Spleen (tissue), 13 donors: ENCODE measurements at places on chromosomes 11 and 22. TPM values are rescaled to one million over a fixed set of nuclear protein-coding genes. Genes with fewer than 3 reads are reported as not detected.

GRCh38 chr11:113681711-113682413 lies 24.2 kb downstream of the TMPRSS5 start:
- H3K36me3 ChIP-seq, result no peaks in the 10 kb centered on the region
- no peaks in the 10 kb centered on the region for H3K4me1 ChIP-seq
- no peak overlapping the region for H3K27ac ChIP-seq
- peak; percentile 41 for DNase-seq
- H3K27me3 ChIP-seq, result no peaks in the 10 kb centered on the region
- no peak overlapping the region for H3K4me3 ChIP-seq

DNA sequence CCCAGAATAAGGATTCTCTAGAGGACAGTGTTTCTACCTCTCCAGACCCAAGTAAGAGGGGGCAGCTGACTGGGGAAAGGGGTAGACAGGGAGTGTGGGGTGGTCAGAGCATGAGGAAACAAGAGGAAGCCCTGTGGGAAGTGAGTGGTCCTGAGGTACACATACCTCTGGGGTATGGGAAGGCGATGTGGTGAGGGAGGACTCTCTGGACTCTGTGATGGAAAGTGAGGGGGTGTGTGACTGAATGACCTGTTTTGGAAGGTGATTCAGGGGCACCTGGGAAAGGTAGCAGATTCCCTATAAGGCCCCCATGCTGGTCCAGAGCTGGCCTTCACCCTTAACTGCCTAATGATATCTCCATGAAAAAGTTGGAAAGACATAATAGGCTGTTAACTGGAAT lies 80.1 kb downstream of the DEPDC5 start:
- H3K4me1 ChIP-seq, result no peaks in the 10 kb centered on the region
- no peak overlapping the region for H3K4me3 ChIP-seq
- no peak overlapping the region for H3K27ac ChIP-seq
- no peaks in the 10 kb centered on the region for H3K27me3 ChIP-seq

DNA sequence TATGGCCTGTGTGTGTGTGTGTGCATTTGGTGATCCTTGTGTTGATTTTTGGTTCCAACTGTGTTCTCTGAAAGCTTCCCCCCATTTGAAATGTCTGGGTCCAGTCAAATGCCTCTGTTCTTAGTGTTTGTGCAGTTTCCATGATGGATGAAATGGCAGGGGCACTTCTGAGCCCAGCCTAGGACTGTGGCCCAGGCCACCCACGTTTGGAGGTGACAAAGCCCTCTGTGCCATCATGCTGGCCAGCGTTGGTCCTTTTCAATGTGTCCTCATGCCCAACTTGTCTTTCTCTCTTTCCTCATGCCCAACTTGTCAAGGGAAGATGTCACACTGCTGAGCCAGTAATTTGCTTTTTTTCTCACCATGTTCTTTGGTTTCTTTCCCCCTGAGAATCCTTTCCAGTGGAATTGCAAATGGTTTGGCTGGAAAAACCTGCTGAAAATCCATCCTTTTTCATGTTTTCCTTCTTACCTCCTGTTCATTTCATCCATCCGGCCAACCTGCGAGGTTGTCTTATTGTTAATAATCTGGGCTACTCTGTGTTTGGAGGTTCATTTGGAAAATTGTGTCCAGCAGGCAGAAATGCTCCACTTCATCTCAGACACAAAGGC lies 113.7 kb upstream of the NAV2 start:
- no peaks in the 10 kb centered on the region for H3K4me1 ChIP-seq
- H3K36me3 ChIP-seq, result no peaks in the 10 kb centered on the region
- H3K27me3 ChIP-seq, result no peaks in the 10 kb centered on the region

DNA sequence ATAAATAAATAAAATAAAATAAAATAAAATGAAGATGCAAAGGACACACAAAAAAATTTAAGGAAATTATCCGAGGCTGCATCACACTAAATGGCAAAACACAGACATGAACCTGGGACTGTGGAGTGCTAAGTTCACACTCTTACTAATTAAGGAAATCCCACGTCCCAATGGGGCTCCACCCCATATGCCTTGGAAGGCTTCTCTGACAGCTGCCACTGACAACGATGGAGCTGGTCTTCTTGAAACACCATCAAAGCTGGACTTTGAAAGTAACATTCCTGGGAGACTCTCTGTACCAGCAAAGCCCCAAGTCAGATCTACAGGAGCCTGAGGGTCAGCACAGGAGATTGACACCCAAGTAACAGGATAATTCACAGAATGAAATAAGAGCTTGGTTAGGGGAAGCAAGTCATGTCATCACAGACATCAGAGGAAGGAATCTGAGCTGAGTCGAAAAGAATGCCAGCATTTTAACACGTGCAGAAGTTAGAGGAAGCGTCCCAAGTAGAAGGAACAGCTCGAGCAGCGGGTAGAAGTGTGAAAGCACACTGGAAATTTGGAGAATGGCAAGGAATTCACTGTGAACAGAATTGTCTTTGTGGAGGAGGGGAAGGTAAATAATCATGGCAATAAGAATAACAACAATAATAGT lies 13.8 kb downstream of the TPST2 start:
- H3K27me3 ChIP-seq, result no peaks in the 10 kb centered on the region
- no peak overlapping the region for H3K4me3 ChIP-seq
- peak; percentile 15 for DNase-seq

- H3K4me3 ChIP-seq, result no peak overlapping the region
- no peaks in the 10 kb centered on the region for H3K36me3 ChIP-seq
- DNase-seq, result no peak
Observed at GRCh38 chr11:134571301-134571700, 159.3 kb upstream of the B3GAT1 start.

DNA sequence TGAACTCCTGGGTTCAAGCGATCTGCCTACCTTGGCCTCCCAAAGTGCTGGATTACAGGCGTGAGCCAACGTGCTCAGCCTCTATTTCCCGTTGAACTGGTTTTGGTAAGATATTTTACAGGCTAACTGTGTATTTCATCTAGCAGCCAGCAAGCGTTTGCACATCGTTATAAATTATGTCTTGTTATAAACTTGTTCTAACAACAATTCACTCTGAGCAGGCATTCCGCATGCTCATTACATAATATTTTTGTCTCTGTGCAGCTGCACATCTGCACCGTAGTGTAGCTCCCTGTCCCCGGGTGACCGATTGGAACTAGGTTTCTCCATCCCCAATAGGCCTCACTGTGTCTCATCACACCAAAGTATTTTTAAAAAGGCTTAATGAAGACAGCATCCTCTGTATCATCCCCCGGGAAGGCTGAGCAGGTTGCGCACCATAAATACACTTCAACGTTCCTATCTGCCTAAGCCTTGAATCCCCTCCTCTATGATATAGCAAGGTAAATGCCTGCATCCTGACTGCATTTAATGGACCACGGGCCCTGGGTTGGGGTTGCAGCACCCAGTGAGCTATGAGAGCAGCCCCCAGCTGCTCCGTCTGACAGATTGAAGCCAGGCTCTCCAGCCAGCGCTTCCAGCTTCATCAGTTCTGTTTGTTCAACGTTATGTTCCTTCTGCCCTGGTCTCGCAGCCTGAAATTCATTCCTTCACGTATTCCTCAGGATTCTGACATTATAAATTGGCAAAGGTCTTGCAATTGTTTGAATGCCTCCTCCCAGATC lies 47.7 kb downstream of the TST start:
- H3K27me3 ChIP-seq, result no peaks in the 10 kb centered on the region
- H3K4me3 ChIP-seq, result no peak overlapping the region
- DNase-seq, result no peak
- no peaks in the 10 kb centered on the region for H3K36me3 ChIP-seq
- H3K4me1 ChIP-seq, result no peaks in the 10 kb centered on the region

GRCh38 chr11:36392196-36392595 lies 96.1 kb downstream of the PRR5L start:
- no peak overlapping the region for H3K27ac ChIP-seq
- H3K36me3 ChIP-seq, result peaks cover 36% of the 10 kb centered on the region
- DNase-seq, result no peak
- H3K4me3 ChIP-seq, result no peak overlapping the region
- H3K4me1 ChIP-seq, result peaks cover 38% of the 10 kb centered on the region

- no peak for DNase-seq
- peaks cover 11% of the 10 kb centered on the region for H3K27me3 ChIP-seq
- H3K36me3 ChIP-seq, result no peaks in the 10 kb centered on the region
- H3K4me1 ChIP-seq, result no peaks in the 10 kb centered on the region
Observed at GRCh38 chr11:134466156-134466555, 54.1 kb upstream of the B3GAT1 start.

DNA sequence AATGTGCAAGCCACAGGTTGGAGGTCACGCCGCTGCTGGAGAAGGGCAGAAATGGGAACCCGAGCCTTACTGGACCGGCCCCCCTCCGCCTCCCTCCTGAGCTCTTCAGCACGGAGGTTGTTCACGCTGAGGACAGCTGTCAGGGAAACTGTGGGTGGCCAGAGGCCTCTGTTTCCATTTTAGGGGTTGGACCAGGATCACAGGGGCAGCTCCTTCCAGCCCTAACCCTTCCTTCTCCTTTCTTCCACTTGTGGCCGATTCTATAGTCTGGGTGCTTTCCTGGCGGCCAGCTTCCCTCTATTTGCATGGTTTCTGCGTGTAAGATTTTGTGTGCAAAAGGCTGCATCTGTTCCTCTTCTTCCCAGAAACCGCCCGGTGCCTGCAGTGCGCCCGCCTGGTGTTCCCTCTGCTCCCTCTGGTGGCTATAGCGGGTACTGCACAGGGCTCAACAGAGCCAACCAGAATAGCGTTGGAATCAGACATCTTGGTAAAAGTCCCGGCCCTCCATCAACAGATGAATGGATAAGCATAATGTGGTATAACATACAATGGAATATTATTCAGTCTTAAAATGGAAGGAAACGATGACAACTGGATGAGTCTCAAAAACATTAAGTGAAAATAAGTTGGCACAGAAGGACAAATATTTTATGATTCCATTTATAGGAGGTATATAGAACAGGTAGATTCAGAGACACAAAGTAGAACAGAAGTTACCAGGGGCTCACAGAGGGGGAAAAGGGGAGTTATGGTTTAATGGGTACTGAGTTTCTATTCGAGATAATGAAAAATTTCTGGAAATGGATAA lies 8.4 kb upstream of the SLC22A8 start:
- H3K27ac ChIP-seq, result no peak overlapping the region
- no peak overlapping the region for H3K4me3 ChIP-seq
- no peaks in the 10 kb centered on the region for H3K36me3 ChIP-seq
- H3K4me1 ChIP-seq, result peaks cover 9% of the 10 kb centered on the region
- DNase-seq, result peak; percentile 93

DNA sequence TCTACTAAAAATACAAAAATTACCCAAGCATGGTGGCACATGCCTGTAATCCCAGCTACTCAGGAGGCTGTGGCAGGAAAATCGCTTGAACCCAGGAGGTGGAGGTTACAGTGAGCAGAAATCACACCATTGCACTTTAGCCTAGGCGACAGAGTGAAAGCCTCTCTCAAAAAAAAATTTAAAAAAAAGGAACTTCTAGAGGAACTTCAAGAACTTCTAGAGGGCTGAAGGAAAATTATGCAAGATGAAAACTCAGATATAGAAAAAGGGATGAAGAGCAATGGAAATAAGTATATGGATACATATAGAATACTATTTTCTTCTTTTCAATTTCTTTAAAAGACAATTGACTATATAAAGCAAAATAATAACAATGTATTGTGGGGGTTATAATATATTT lies 51.2 kb upstream of the PRR5 start:
- no peak overlapping the region for H3K4me3 ChIP-seq
- peak; percentile 32 for DNase-seq
- no peaks in the 10 kb centered on the region for H3K36me3 ChIP-seq
- H3K27ac ChIP-seq, result no peak overlapping the region

DNA sequence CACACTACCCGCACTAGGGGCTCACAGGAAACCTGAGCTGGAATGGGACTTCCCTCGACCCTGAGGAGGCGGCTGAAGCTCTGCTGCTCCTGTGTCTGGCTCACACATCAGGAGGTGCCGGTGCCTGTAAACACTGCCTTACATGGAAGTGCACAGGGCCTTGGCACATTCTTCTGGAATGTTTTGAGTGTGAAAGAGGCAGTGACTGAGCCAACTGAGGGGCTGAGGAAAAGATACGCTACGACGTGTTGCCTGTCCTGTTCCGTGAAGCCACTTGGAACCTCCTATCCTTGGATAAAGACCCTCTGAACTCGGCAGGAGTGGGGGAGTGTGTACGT lies 10.5 kb downstream of the TXN2 start:
- peak overlapping the region; percentile 78 for H3K27ac ChIP-seq
- no peak overlapping the region for H3K4me3 ChIP-seq
- DNase-seq, result no peak
- peaks cover 54% of the 10 kb centered on the region for H3K36me3 ChIP-seq

DNA sequence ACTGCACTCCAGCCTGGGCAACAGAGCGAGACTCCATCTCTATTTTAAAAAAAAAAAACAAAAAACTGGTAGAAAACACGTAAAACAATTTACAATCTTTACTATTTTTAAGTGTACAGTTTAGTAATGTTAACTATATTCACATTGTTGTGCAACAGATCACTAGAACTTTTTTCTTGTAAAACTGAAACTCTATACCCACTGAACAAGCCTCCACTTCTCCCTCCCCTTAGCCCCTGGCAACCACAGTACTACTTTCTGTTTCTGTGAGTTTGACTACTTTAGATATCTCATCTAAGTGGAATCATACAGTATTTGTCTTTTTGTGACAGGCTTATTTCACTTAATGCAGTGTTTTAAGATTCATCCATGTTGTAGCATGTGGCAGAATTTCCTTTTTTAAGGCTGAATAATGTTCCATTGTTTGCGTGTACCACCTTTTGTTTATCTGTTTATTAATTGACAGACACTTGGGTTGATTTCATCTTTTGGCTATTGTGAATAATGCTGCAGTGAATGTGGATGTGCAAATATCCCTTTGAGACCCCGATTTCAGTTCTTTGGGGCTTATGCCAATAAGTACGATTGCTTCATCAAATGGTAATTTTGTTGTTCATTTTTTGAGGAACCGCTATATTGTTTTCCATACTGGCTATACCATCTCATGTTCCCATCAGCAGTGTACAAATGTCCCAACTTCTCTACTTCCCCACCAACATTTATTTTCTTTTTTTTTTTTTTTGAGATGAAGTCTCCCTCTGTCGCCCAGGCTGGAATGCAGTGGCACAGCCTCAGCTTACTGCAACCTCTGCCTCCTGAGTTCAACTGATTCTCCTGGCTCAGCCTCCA lies 11.0 kb downstream of the DDB2 start:
- no peaks in the 10 kb centered on the region for H3K27me3 ChIP-seq
- peaks cover 13% of the 10 kb centered on the region for H3K4me1 ChIP-seq
- DNase-seq, result no peak
- H3K27ac ChIP-seq, result peak overlapping the region; percentile 53

- no peak overlapping the region for H3K27ac ChIP-seq
- H3K4me3 ChIP-seq, result no peak overlapping the region
- no peaks in the 10 kb centered on the region for H3K27me3 ChIP-seq
- DNase-seq, result no peak
- no peaks in the 10 kb centered on the region for H3K36me3 ChIP-seq
Observed at GRCh38 chr11:78985663-78986062, 411.0 kb upstream of the NARS2 start.

Gene PTGDR2
- total RNA-seq, result 0.47 TPM

Gene PLEKHB1
- total RNA-seq, result 2.0 TPM

Gene SCGB1A1
- not detected for total RNA-seq

Gene OR5A1
- total RNA-seq, result not detected

Gene ADM
- total RNA-seq, result 25.6 TPM

Gene PDE3B
- total RNA-seq, result 44.5 TPM

Gene PRG3
- total RNA-seq, result 1.7 TPM

Gene TMA7B
- total RNA-seq, result 3.0 TPM

Gene OR52H1
- total RNA-seq, result 1.2 TPM

Gene DRD4
- total RNA-seq, result 0.44 TPM

Gene MIAT
- 20.0 TPM for total RNA-seq

Gene CCDC188
- 0.84 TPM for total RNA-seq

Gene CSNK2A3
- 0.80 TPM for total RNA-seq
